ENCODE measurements at places on chromosomes 6 and 20.

DNA sequence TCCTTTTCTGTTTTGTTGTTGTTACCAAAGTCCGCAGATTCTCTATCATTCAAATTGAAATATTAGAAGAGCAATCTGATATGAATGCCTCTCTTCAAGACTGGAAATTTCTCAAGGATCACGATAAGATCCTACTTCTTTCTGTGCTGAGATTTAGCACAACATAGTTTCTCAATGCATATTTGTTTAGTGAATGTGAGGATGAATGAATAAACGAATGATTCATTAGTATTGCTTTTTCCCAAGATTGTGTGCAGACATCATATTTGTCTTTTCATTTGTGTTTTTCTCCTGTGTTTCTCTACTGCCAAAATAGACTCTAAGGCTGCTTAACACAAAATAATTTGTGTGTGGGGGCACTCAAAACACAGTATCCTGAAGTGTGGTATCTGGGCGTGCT is 862.7 kb upstream of the MAP3K7 start:
- no peak for DNase-seq

DNA sequence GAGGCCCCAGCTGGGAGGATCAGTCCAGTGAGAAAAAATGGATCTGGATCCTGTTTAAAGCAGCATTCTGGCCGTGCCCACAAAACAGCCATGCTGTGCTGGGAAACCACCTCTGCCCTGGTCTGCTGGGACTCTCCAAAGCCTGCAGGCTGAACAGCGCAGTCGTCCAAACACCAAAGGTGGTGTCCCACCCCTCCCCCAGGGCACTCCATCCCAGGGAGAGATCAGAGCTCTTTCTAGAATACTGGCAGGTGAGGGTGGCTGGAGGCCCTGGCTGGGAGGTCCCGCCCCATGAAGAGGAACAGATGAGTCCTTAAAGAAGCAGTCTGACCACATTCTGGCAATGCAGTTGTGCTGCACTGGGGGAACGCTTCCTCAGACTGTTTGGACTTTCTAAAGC is 84.6 kb downstream of the MRAP2 start:
- no peak for DNase-seq

DNA sequence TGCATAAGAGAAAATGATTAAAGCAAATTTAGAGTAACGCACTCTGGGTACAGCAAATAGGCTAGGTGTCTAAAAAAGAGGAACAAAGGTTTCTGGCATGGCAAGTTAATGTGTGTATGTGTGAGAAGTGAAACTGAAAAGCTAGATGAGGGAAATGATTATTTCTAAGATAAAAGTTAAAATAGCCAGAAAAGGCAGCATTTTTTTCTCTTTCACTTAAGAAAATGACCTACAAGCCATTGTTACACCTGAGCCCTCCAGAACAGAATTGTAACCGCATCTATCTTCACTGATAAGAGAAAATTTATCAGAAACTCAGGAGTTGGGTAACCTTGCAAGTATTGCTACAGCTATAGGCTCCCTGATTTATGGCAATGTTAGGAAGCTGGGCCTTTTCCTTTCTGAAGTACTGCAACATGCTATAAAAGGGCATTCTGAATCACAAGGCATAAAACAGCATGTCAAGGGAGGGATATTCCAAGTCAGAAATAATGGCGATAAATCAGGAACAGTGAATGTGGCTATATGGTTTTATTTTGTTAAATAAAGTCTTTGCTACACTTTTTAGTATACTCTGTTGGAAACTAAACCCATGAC is 395.3 kb downstream of the TBC1D32 start:
- DNase-seq = no peak

DNA sequence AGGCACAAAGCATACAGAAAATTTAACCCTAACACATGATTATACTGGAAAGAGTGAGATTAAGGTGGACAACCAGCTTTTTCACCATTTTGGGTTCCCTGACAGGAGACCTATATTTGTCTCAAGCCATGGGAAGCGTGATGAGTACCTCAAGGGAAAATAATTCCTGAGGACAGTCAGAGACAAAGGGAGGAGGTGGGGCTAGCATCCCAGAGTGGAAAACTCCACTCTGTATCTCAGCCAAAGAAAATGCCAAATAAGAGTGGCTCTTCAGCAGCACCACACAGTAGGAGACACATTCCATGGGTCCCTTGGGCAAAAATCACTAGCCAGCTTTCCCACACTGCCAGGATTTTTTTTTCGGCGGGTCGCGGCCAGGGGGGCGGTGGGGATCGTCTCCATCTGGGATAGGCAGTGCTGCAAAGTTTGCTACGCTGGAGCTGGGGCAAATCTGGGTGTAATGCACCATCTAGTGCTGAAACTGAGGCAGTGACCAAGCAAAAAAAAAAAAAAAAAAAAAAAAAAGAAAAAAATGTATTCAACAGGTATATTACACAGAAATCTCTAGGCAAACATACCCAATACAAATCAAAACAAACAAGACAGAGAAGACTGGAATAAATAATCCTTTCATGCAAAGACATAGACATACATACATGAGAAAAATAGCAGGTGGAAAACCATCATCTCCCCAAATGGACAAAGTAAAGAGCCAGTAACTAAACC is 77.3 kb upstream of the SLC35F1 start:
- no peak for DNase-seq

- no peak for DNase-seq
These were observed 94.0 kb upstream of the MCHR2 start for GRCh38 chr6:100088009-100088408.

- DNase-seq = no peak
These were observed 10.1 kb downstream of the MYLK4 start for GRCh38 chr6:2740581-2740980.

DNA sequence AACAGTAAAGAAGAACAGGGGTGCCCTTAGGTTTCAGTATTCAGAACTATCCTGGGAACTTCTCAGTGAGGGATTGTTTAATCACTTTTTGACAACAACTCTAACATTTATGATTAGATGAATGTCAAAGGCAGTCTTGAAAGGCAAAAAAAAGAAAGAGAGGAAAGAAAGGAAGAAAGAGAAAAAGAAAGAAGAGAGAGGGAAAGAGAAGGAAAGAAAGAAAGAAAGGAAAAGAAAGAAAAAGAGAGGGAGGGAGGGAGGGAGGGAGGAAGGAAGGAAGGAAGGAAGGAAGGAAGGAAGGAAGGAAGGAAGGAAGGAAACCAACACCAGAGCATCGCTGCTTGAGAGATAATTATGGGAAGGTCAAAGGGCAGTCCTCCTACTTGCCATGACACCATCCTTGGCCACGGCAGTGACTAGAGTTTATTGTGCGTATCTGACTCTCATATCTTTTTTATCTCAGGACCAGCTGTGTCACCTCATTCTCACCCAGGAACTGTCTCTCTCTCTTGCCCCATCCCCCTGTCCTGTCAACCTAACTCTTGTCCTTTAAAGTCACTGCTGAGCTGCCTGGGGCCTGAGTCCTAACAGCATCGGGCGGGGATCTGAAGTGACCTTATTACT is 96.8 kb upstream of the ATXN1 start:
- no peak for DNase-seq

DNA sequence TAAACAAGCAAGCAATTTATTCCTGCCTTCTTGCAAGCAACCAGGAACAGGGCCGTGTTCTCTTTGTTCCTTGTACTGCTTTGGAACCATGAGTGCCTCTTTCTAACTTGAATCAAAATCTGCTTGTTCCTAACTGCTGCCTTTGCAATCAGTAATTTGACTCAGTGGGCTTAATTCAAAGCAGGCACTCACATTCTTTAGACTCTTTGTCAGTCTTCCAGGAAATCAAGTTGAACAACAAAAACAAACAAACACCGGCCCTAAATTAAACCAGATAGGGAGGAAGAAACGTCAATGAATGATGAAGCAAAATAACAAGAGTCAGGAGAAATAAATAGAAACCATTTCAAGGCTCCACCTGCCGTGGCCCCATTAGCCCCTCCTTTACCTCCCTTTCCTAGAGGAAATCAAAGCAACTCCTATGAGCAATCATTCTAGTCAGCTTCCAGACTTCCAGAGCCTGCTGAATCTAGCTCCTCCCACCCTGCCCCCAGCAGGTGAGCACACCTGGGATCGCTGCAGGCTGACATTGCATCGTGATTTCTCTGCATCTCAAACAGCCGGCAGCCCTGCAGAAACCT is 582.2 kb upstream of the FLRT3 start:
- DNase-seq = no peak

DNA sequence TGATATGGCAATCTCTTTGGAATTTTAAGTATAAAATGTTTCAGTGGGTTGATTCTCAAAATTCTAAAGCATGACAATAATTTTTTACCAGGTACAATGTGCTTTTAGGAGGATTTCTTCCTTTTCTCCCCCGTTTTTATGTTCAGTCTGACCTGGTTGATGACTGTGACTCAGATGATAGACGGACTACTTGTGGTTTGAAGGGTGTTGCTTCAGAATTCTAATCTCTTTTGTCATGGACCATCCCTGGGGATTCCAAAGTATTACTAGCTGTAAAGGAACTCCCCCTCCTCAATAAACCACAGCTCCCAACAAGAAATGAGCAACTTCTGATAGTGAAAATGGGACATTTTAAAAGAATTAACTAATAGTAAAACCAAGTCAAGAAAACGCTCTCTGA is 34.9 kb upstream of the TNFAIP3 start:
- DNase-seq = no peak

DNA sequence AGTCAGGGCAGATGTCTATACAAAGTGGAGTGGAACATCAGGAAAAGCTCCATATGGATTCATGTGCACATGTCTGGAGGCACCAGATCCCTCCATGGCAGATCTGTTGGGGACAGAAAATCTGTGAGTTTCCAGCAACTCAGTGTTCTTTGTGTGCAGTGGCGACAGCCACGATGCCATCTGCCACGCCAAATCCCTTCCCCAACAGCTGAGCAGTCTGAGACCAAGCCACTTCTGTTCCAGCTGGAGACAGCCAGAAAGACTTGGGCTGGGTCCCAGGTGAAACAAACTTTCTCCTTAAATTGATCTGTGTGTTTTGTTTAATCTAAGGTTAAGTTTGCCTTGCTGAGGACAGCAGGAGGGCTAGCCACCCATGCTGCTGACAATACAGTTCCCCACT is 22.9 kb downstream of the FKBP1A start:
- no peak for DNase-seq

DNA sequence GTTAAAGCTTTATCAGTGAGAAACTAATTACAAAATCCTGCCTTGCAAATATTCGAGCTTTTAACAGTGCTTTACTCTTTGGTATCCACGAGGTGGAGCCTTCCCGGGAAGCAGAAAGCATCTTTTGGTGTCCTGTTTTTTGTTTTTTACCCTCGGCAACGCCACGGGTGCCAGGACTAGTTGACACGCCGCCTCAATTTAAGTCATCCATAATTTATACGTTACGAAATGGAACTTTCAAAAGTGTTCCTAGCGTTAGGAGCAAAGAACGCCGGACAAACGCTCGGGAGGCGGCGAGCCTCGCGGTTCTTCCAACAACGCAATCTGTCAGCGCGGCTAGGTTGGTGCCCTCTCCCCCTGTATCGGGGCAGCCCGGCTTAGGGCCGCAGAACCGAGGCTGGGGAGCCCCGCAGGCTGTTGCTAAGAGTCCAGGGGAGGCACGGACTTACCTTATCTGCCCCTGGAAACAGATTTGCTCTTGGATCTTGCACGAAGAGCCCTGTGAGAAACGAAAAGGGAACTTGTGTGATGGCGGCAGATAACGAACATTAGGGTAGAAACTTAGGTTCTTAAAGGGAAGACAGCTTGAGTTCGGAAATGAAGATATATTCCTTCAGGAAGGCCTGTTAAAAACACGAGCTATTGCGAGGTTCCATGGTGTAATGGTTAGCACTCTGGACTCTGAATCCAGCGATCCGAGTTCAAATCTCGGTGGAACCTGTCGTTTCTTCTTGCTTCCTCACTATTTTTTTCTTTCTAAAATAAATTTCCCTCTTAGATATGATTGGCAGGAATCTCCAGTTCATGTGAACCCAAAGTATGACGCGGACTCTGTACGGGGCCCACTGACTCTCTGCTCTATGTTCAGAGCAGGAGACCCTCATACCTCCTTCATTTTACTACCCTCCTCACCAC is 46.2 kb upstream of the ZNF184 start:
- no peak for DNase-seq

GRCh38 chr6:74939721-74940620 is 265.9 kb downstream of the COL12A1 start:
- no peak for DNase-seq

GRCh38 chr6:149157126-149157525 is 160.4 kb upstream of the TAB2 start:
- no peak for DNase-seq

DNA sequence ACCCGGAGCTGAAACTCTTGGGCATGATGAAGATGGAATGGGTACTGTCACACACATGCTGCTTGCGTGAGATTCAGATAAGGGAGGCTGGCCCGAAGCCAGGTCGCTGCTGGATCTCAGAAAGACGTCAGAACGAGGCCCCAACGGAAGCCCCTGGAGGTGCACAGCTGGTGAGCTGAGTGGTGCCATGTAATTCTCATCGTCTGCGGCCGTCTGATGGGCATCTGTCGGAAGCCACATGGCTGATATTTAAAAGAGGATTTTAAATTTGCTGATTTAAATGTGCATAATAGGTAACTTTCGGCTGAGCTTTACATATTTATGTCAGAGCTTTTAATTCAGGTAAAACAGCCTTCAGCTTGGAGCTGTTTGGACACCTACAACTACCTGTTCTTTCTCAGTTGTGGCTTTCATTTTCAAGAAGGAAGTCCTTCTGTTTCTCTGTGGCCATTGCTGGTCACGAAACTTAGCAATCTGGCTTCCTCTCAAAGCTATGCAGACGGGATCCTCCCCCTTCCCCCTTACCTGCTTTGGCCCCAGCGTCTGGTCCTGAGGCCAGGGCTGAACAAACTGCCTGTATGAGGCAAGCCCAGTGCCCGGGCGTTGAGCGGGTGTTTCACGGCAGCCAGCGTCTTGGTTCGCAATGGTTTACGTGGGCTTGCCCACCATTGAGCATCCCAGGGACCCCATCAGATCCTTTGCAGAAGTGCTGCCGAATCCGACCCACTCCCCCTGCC is 9.2 kb downstream of the SLCO4A1 start:
- peak; percentile 36 for DNase-seq

DNA sequence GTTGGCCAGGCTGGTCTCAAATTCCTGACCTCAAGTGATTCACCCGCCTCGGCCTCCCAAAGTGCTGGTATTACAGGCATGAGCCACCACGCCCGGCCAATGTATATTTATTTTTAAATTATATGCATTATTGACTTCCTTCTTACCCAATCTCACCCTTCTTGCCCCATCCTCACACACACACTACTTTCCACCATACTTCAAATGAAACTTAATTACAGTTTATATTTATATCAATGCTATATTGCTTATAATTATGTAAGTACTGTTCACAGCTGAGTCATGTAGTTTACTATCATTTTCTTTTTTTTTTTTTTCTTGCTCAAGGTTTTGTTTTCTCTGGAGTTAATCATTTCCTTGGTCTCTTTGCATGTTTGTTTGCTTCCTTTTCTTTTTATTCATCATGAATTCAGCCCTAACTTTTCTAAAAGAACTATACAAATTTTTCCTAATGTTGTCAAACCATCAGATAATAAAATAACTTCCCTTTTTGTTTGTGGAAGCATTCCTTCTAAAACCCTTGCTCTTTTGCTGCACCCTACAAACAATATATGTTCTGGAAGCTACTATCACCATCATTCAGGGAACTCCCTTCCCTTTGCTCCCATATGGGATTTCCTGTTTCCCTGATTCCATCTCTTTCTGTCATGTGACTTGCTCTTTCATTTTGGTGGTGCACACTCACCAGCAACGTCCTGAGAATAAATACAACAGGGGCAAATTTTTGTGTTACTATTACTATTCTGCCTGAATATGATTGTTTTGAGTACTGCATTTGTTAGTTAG is 201.7 kb upstream of the SASH1 start:
- DNase-seq = no peak
